ENCODE measurements at places on chromosomes 7 and 10. TPM values are rescaled to one million over a fixed set of nuclear protein-coding genes. Genes with fewer than 3 reads are reported as not detected.

The NRP1 gene
- total RNA-seq, result 66.9 TPM

The MCM7 gene
- 17.6 TPM for total RNA-seq

The PTPRN2 gene
- 2.2 TPM for total RNA-seq

The KCNIP2 gene
- total RNA-seq, result 1.1 TPM

The NME8 gene
- not detected for total RNA-seq

The SPDYE1 gene
- not detected for total RNA-seq

The RBM20 gene
- 13.9 TPM for total RNA-seq

The SYT15B gene
- total RNA-seq, result 1.8 TPM

The STOX1 gene
- total RNA-seq, result not detected

The TBC1D12 gene
- total RNA-seq, result 20.7 TPM

The OPALIN gene
- total RNA-seq, result not detected

The SEC23IP gene
- total RNA-seq, result 20.9 TPM

The SDK1 gene
- total RNA-seq, result 29.2 TPM

The CTAGE8 gene
- total RNA-seq, result 2.1 TPM

The IDI2 gene
- not detected for total RNA-seq

DNA sequence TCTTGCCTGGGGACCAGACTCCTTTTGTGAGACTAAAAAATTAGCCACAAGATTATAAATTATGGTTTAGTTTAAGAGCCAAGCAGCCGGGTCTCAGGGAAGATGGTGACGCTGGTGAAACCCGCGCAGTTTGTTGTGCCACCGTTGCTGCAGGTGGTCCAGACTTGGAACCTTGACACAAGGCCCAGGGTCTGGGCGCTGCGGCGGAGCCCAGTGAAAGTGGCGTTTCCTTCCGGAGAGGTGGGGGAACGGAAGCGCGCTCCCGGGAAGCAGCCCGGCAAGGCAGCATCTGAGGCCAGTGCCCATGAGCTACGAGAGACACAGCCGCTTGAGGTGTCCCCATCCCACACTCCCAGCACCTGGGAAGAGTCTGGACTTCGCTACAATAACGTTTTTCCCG, 131.6 kb downstream of the SKIDA1 start:
- peaks cover 4% of the 10 kb centered on the region for H3K4me1 ChIP-seq
- H3K36me3 ChIP-seq, result no peaks in the 10 kb centered on the region
- H3K4me3 ChIP-seq, result no peak overlapping the region
- DNase-seq, result no peak

DNA sequence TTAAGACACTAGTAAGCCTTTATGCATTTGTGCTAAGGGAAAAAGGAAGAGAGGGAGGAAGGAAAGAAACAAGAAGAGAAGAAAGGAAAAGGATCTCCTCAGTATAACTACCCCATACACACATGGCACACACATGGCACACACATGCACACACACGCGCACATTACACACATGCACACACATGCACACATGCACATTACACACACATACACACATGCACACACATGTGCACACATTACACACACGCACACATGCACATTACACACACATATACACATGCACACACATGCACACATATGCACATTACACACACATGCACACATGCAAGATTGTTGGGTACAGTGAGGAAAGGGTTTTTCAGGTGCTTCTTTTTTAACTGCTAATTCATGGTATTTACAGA, 311.2 kb downstream of the SKIDA1 start:
- no peak for DNase-seq
- no peak overlapping the region for H3K4me3 ChIP-seq
- no peaks in the 10 kb centered on the region for H3K4me1 ChIP-seq

DNA sequence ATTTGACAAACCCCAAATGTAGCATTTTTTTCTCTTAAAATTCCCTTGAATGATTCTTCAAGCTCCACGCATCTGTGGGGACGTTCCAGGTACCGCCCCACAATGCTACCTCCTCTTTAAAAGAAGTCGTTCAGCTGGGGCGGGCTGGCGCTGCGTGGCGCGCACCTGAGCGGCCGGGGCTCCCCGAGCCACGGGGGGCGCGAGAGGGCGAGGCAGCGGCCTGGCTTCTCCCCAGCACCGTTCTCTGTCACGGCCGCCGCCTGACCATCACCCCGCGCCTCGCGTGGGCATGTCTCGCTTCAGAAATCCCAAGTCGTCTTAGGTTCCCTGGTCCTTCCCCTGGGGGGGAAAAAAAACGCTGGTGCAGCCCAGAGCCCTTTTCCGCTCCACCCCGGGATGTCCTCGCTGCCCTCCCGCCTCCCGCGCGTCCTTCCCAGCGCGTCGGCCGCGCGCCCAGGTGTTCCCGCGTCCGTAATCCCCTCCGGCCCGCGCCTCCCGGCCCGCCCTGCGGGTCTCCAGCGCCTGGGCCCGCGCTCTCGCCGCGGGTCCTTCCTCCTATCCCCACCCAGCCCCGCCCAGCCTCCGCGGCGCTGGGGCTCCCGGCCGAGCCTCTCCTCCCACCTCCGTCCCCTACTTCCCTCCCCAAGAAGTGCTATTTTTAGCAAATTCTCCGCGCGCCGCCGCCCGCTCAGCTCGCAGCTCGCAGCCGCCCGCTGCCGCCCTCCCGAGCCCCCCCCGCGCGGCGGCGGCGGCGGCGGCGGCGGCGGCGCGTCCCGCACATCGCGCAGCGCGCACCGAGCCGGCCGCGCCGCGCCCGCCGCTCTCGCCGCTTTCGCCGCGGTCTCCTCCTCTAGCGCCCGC, 58.7 kb upstream of the PRPS1L1 start:
- H3K4me1 ChIP-seq, result peaks cover 3% of the 10 kb centered on the region
- no peaks in the 10 kb centered on the region for H3K36me3 ChIP-seq
- DNase-seq, result no peak
- H3K4me3 ChIP-seq, result peak overlapping the region; percentile 81
- H3K27me3 ChIP-seq, result no peaks in the 10 kb centered on the region
- H3K27ac ChIP-seq, result peak overlapping the region; percentile 52

DNA sequence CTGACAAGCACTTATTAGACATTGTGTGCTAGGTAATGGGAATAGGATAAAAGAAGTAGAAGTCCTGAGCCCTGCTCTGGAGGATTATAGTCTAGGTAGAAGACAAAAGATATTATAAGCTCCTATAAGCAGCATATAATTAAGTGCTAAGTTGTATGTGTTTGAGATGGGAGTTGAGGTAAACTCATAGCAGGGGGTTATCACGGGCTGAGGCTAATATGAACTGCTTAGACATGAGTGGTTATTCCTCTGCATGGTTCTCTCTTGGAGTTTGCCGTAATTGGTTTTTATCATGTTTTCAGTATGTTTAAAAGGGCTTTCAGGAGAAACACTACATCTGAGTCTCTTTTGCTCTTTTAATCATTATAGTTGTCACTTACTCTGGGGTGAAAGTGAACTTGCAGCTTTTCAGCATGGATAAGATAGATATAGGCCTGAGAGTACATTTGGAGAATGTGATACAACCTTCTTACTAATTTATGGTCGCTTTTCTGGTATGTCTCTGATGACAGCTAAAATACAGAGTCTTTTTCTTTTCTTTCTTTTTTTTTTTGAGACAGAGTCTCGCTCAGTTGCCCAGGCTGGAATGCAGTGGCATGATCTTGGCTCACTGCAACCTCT, 39.0 kb downstream of the SMNDC1 start:
- peaks cover 80% of the 10 kb centered on the region for H3K4me1 ChIP-seq
- DNase-seq, result no peak
- H3K27me3 ChIP-seq, result no peaks in the 10 kb centered on the region

GRCh38 chr7:34652809-34653208, 5.2 kb upstream of the NPSR1 start:
- no peaks in the 10 kb centered on the region for H3K4me1 ChIP-seq
- H3K27ac ChIP-seq, result no peak overlapping the region
- H3K27me3 ChIP-seq, result no peaks in the 10 kb centered on the region
- no peaks in the 10 kb centered on the region for H3K36me3 ChIP-seq

- H3K4me1 ChIP-seq, result peaks cover 31% of the 10 kb centered on the region
- no peak overlapping the region for H3K4me3 ChIP-seq
- peaks cover 39% of the 10 kb centered on the region for H3K36me3 ChIP-seq
- no peak overlapping the region for H3K27ac ChIP-seq
- no peaks in the 10 kb centered on the region for H3K27me3 ChIP-seq
- no peak for DNase-seq
Observed at GRCh38 chr7:5394264-5395105, 29.1 kb downstream of the TNRC18 start.

GRCh38 chr7:127338122-127338521, 54.4 kb downstream of the ZNF800 start:
- H3K27ac ChIP-seq, result no peak overlapping the region
- no peak for DNase-seq
- no peaks in the 10 kb centered on the region for H3K27me3 ChIP-seq
- no peaks in the 10 kb centered on the region for H3K36me3 ChIP-seq
- no peaks in the 10 kb centered on the region for H3K4me1 ChIP-seq
- H3K4me3 ChIP-seq, result no peak overlapping the region

GRCh38 chr10:71528371-71529206, 131.9 kb downstream of the CDH23 start:
- H3K4me1 ChIP-seq, result no peaks in the 10 kb centered on the region
- no peak overlapping the region for H3K4me3 ChIP-seq
- H3K27me3 ChIP-seq, result no peaks in the 10 kb centered on the region
- H3K36me3 ChIP-seq, result no peaks in the 10 kb centered on the region
- no peak for DNase-seq

DNA sequence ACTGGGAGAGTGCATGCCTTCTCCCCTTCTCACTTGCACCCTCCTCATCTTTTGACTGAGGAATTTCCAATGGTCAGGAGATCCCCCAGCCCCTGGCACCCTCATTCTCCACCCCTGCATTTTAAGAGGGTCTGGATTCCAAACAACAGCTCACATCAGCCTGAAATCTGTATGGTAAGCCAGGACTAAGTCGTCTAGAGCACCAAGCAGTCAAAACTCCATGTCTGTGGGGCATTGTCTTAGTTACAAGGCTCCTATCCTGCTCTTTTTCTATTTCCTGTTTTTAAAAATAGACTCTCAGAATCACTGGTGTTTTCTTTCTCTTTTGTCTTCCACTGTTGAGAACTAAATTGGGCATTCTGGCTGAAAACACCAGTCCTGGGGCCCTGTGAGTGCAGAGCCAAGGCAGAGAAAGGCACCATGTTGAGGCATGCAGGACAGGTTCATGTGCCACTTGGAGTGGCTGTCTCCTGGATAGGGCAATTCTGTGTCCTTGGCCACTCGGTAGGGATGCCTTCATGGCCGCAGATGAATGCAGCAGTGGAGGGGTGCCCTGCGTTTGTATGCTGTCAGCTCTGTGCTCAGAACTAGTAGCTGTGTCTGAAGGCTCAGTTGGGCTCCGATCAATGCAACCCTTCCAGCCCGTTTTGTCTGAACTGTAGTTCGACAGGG, 216.6 kb upstream of the YAE1 start:
- H3K4me1 ChIP-seq, result peaks cover 6% of the 10 kb centered on the region
- H3K36me3 ChIP-seq, result no peaks in the 10 kb centered on the region
- no peak overlapping the region for H3K4me3 ChIP-seq
- no peaks in the 10 kb centered on the region for H3K27me3 ChIP-seq

DNA sequence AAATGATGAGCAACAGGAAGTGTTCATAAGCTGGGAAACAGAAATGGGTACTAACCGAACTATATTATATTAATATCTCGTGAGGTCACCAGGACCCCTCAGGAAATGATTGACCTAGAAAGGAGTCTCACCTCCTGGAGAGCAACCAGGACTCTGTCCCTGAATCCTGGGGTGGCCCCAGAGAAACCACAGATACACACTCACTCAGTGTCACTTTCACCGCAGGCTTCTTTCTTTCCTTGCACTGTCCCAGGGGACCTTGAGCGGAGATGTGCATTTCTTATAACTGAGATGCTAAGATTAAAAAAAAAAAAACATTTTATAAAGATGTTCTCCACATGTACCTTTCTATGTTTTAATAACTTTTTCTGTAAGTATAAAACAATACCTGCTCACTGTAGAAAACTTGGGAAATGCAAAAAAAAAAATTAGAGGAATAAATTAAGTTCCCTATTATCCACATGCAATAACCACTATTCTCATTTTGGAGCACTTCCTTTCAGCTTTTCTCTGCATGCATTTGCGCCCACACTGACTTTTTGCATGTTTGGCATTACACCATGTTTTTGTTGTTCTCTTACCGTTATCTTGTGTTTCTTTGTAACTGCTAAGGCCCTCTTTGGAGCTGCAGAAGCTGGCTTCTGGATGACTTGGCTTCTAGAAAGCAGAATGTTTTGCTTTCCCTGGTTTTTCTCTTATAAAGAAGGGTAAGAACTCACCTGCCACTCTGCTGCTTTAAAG, 15.0 kb downstream of the NOD1 start:
- H3K4me1 ChIP-seq, result peaks cover 28% of the 10 kb centered on the region
- no peak for DNase-seq
- H3K36me3 ChIP-seq, result no peaks in the 10 kb centered on the region
- no peaks in the 10 kb centered on the region for H3K27me3 ChIP-seq

DNA sequence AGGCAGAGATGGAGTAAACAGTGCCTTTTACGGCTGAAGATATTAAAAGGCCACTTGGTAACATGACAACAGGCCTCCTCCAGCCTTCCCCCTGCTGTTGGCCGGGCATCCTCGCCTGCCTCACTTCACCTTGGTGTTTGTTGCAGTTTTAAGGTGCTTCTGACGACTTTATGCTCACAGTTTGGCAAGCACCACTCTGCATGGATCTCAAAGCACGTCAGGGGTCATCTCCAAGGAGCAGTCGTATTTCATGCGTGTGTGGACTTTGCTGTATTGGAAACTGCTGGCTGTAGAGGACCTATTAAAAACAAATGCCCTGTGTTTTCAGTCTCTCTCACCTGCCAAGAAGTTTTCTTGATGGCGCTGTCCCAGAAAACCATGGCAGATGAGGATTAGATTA, 483.1 kb downstream of the RPS24 start:
- H3K4me3 ChIP-seq, result no peak overlapping the region
- no peak for DNase-seq
- no peak overlapping the region for H3K27ac ChIP-seq
- H3K4me1 ChIP-seq, result peaks cover 10% of the 10 kb centered on the region
- H3K36me3 ChIP-seq, result no peaks in the 10 kb centered on the region
- H3K27me3 ChIP-seq, result no peaks in the 10 kb centered on the region

DNA sequence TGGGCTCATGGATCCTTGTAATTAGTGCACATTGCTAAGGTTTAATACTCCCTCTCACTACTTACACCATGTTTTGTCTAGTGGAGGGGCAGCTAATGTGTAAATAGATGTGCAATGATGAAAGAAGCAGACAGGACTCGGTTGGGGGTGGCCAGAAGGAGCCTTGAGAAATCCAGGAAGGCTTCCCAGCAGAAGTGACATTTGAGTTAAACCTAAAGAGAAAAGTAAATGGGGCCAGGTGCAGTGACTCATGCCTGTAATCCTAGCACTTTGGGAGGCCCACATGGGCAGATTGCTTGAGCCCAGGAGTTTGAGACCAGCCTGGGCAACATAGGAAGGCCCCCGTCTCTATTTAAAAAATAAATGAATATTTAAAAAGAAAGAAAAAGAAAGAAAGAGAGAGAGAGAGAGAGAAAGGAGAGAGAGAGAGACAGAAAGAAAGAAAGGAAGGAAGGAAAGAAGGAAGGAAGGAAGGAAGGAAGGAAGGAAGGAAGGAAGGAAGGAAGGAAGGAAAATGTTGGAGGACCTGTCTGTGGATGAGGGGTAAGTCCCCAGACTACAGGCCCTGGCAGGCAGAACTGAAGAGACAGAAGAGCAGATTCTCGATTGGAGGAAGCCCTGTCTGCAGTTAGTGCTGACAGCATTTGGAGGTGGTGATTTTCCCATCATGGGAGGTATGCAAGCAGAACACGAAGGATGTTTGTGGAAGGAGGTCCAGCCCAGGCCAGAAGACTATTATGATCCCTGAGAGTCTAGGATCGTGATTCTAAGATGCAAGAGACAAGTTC, 3.6 kb downstream of the ELN start:
- peaks cover 49% of the 10 kb centered on the region for H3K36me3 ChIP-seq
- H3K27ac ChIP-seq, result peak overlapping the region; percentile 94
- DNase-seq, result no peak
- H3K4me3 ChIP-seq, result peak overlapping the region; percentile 82

GRCh38 chr7:114941692-114942091, 19.8 kb downstream of the MDFIC start:
- H3K4me3 ChIP-seq, result no peak overlapping the region
- H3K27me3 ChIP-seq, result no peaks in the 10 kb centered on the region
- DNase-seq, result no peak
- peaks cover 7% of the 10 kb centered on the region for H3K4me1 ChIP-seq
- H3K27ac ChIP-seq, result no peak overlapping the region
